SJSA1 (cell line): ENCODE measurements at places on chromosomes 12 and 14.

DNA sequence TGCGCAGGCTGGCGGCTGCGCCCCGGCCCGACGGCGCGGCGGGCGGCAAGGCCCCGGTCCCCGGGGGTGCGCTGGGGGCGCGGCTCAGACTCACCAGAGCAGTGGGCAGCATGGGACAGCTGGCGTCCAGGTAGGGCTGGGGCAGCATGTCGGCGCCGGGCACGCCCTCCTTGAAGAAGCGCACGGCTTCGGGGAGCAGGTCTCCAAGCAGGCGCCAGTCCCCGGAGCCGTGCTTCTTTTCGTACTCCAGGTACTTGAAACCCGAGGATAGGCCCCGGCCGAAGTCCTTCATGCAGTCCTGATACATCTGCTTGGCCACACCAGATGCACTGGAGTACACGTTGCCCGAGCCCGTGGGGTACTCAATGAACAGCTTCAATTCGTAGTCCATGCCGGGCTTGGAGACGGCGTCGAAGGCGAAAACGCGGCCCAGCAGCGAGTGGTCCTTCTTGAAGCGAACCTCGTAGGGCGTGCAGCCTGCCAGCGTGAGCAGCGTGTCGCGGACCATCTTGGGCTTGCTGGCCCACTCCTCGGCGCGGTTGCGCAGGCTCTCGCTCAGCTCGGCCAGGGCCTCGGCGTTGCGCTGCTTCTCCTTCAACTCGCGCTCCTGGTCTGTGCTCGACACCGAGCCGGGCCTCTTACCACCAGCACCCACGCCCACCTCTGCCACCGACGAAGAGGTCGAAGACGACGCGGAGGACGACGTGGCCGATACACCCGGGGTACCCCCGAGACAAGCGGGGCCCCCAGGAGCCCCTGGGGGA is 2.2 kb downstream of the IRF2BPL start:
- DNase-seq: peak; percentile 46

DNA sequence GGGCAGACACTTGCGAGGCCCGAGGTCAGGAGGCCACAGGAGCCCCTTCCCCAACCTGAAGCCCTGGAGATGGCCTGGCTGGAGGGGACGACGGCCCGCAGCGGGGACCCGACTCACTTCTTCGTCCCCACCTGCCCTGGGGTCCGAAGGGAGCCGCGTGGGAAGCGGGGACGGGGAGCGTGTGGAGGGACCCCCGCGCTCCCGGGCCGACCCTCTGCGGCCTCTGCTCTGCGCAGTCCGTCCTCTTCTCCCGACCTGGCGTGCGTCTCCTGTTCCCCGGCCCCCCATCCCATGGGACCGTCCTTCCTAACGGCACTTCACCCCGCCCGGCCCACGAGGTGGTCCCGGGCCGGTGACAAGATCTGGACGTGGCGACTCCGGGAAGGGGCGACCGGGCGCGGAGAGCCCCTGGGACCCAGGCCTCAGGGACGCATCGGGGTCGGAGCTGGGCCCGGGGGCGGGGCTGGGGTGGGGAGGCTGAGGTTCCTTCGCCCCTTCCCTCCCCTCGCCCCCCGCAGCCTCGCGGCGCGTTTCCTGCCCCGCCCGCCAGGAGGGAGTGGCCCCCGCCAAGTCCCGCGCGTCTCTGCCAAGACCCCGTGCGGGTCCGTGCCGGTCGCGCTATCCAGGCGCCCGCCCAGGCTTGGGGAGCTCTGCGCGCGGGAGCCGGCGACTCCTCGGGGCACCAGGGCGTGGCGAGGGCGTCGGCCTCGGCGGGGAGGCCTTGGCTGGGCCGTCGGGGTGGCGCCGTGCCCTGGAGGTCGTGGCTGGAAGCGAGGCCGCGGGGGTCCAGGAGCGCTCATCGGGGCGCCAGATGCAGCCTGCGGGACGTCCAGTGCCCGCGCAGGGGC is 97.1 kb downstream of the TNFAIP2 start:
- DNase-seq: no peak

GRCh38 chr14:23299211-23299957 is 3.3 kb downstream of the PPP1R3E start:
- peak; percentile 28 for DNase-seq

DNA sequence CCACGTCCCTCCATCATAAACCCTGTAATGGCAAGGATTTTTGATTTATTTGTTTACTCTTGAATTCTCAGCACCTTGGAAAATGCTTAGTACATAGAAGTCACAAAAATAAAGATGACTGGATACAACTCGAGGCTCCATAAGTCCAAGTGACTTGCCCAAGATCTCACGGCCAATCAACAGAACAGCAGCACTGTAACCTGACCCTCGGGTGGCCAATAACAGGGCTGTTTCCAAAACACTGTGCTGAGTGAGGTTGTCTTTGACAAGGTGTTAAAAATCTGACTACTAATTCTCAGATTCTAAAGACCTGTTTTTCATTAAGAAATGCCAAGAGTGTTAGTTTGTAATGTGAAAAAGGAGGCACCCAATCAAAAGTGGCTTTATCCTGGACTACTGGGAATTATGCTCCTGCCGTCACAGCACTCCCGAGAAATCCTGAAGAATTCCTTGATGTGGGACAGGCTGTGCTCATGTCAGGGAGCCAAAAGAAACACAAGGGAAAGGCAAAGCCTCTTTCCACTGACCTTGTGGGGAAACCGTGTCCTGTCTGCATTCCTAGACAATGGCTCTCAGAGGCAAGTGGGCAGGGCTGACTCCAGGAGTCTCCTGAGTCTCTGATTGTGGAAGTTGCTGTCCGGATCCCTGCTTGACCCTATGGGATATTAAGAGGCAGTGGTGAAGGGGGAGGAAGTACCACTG is 204.7 kb upstream of the PELI2 start:
- DNase-seq: no peak

DNA sequence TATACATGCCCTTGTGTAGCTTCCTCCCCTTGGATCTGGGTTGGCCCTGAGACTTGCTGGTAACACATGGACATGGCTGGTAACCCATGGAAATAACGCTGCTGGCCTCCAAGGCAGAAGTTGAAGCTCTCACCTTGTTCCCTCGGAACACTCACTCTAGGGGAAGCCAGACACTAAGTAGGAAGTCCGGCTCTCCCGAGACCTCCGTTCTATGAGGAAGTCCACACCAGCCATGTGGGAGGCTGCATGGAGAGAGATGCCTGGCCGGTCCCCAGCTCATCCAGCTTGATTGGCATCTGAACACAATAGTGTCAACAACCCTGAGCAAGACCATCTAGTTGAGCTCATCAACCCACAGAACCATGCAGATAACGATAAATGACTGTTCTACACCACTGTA is 39.7 kb upstream of the VRK1 start:
- no peak for DNase-seq

- DNase-seq: peak; percentile 7
Measured at GRCh38 chr12:86724716-86725115, 468.5 kb upstream of the MGAT4C start.

DNA sequence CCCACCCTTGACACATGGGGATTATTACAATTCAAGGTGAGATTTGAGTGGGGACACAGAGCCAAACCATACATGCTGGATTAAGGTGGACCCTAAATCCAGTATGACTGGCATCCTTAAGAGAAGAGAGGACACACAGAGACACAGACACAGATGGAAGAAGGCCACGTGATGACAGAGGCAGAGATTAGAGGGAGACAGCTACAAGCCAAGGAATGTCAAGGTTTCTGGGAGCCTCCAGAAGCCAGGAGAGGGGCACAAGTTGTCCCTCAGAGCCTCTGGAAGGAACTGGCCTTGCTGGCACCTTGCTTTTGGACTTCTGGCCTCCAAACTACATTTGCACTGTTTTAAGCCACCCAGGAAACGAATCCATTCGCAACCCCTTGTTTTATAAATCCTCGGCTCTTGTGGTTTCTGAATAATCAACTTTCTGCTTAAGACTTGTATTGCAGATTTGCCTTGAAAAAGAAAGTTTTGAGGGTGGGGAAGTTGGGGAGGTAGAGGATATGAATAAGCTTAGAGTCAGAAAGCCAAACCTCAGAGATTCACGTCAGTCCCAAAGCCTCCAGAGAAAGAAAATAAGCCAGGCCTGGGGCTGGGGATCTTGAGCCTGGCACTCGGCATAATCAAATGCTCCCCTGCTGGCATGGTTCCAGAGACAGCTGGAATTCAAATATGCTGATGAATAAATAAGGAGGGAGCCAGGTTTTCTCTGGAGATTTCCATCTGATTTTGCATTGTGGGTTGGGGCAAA is 224.2 kb upstream of the PWP1 start:
- DNase-seq: peak; percentile 99

- DNase-seq: no peak
Measured at GRCh38 chr14:100107236-100107635, 42.0 kb downstream of the EVL start.

DNA sequence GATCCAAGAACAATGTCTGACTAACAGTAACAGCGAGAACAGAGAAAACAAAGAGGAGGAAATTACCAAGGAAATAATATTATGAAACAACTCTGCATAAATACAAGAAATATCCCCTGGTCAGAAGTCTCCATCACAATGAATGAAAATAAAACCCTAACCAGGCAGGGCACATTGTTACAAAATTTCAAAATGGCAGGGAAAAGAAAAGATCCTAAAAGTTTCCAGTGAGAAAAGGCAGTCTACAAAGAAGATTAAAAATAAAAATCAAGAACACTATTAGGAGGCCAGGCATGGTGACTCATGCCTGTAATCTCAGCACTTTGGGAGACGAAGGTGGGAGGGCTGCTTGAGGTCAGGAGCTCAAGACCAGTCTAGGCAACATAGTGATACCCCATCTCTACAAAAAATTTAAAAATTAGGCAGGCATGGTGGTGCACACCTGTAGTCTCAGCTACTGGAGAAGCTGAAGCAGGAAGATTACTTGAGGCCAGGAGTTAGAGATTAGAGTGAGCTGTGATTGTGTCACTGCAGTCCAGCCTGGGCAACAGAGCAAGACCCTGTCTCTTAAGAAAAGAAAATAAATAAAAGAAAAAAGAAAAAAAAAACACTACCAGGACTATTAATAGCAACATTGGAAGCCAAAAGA is 47.8 kb downstream of the FERMT2 start:
- peak; percentile 51 for DNase-seq

DNA sequence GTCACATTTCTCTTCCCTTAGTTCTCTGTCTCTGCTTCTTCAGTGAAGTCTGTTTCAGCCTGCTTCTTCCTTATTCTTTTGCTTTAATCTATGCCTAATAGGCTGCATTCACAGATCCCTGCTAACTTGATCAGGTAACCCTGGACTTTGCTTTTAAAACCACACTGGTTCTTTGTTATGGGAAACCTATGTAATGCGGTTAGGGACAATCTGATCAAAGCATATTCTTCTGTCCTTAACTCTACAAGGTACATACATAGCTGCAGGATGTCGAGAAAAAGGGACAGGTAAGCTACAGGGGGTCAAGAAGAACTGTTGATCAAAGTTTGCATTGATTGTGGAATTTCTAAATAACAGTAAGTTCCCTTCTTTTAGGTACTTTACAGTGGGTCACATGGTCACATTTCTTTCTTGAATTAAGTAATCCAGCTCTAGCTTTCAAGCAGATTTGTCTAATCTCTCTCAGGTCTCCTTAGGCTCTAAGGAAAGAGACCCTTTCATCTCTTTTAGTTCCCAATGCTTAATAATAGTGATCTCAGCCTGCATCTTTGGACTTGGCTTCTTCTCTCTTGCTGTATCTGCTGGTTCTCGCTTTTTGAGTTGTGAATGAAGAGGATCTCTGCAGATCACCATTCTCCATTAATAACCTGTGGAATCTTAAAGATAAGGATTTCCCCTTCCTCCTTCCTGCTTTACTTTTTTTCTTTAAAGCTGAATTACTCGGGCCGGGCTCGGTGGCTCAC is 3.8 kb downstream of the COPZ1 start:
- no peak for DNase-seq

- no peak for DNase-seq
Measured at GRCh38 chr14:24150993-24151392, 3.7 kb downstream of the RNF31 start.

DNA sequence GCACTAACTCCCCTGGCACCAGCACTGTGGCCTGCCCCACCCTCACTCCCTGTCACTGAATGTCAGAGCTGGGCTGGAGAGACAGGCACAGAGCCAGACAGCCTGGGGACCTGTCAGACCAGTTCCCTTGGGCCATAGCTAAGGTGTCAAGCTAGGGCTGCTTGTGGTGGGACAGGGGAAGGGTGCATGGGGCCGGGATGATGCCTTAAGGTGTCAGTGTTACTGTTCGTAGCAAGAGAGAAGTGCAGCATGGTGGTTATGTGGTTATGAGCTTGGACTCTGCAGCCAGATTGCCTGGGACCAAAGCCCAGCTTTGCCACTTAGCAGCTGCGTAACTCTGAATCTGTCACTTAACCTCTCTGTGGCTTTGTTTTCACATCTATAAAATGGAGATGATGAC is 3.8 kb downstream of the RAPGEF3 start:
- no peak for DNase-seq

- DNase-seq: no peak
Measured at GRCh38 chr14:22491683-22492621, 97.1 kb downstream of the DAD1 start.

- no peak for DNase-seq
Measured at GRCh38 chr14:99759546-99759925, 33.7 kb upstream of the EML1 start.

GRCh38 chr14:77067632-77068516 is 30.2 kb upstream of the CIPC start:
- DNase-seq: peak; percentile 66

DNA sequence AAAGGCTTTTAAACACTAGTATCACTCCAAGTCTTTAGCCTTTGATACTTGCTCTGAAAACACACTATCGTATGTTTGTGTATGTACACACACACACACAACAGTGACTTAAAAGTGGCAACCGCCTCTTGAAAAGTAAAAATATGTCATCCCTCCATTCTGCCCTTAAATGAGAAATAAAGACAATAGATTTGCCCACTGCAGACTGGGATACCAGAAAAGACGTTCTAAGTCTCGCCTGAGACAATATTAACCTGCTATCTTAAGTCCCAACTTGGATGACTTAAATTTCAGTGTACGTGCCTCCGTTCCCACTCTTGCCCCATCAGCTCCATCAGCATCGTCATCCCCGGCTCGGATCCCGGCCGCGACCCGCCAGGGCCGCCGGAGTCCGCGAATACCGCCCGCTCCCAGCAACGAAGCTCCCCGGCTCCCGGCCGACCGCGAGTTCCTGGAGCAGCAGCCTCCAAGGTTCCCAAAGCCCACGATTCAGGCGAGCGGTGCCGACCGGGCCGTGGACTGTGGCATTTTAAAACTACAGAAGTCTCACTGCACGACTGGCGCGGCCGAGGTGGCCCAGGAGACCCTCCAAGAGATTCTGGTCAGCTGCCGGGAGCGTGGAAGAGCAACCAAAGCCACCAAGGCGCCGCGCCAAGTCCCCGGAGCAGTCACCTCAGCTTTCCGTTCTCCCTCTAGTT is 2.8 kb upstream of the ARID2 start:
- peak; percentile 45 for DNase-seq

GRCh38 chr14:99548871-99549515 is 55.0 kb downstream of the CCDC85C start:
- DNase-seq: no peak

GRCh38 chr12:64256166-64256800 is 34.2 kb upstream of the KICS2 start:
- DNase-seq: no peak

- DNase-seq: no peak
Measured at GRCh38 chr14:36275741-36276140, 44.7 kb downstream of the MBIP start.
